Fibroblast of lung (primary cell): ENCODE measurements at places on chromosomes 11 and 22.

- DNase-seq = no peak
Measured at GRCh38 chr22:20545681-20546521, 38.5 kb downstream of the MED15 start.

DNA sequence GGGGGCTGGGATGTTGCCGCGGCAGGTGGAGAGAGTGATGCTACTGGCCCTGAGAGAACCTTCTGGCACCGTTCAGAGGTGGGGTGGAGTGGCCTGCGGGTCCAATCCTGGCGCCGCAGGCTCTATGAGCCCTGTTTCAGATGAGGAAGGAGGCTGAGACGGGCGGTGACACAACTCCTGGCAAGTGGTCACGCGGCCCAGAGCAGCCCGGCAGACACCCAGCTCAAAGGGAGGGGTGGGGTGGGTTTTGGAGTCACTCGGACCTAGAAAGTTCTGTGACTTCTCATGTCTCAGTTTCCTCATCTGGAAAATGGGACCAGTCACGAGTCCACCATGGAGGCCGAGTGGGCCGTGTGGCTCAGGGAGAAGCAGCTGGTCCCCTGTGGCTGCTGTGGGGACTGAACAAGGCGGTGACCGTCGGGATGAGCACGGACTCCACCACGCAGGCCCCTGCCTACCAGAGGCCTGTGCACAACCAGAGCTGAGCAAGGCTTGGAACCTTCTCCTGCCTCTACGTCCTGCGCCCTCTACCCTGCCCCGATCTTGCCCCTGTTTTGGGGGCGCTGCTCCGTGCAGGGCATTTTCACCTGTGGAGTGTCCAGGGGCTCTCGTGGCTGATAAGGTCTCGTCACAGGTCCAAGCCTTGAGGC is 3.7 kb downstream of the TSPO start:
- DNase-seq = no peak

DNA sequence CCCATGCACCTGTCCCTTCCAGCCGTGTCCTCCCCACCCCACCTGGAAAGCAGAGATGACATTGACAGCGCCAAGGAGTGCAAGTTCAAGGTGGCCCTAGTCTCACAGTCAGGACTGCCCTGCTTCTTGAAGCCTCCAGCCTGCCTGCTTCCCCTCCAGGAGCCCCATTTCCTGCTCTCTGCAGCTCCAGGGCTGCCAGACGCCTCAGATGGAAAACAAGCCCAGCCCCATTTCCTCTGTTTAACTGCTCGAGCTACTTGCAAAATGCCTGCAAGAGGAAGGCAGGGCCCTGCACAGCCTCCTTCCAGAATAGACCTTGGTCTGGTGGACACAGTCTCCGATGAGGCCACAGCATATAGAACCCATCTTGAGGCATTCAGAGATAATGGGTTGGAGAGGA is 5.0 kb upstream of the DGKZ start:
- peak; percentile 36 for DNase-seq

- DNase-seq = no peak
Measured at GRCh38 chr11:215581-216037, 8.1 kb downstream of the RIC8A start.

DNA sequence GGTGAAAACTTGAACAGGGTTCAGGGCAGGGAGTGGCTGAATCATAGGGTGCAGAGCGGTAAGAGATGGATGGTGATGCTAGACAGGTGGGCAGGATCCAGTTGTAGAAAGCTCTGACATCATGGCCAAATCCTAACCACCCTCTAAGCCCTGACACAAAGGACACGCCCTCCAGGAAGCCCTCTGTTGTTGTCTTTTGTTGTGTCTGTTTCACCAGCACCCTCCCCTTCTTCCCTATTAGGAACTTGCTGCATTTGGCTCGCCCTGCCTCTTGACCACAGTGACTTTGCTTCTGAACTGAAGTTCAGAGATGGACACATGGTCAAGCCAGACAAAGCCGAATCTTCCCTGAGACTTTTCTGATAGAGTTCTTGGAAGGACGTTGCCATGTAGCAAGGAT is 14.2 kb upstream of the APOL6 start:
- no peak for DNase-seq

- no peak for DNase-seq
Measured at GRCh38 chr11:77003963-77004362, 30.2 kb upstream of the B3GNT6 start.

- DNase-seq = no peak
Measured at GRCh38 chr22:23713696-23714595, 23.1 kb downstream of the RGL4 start.

DNA sequence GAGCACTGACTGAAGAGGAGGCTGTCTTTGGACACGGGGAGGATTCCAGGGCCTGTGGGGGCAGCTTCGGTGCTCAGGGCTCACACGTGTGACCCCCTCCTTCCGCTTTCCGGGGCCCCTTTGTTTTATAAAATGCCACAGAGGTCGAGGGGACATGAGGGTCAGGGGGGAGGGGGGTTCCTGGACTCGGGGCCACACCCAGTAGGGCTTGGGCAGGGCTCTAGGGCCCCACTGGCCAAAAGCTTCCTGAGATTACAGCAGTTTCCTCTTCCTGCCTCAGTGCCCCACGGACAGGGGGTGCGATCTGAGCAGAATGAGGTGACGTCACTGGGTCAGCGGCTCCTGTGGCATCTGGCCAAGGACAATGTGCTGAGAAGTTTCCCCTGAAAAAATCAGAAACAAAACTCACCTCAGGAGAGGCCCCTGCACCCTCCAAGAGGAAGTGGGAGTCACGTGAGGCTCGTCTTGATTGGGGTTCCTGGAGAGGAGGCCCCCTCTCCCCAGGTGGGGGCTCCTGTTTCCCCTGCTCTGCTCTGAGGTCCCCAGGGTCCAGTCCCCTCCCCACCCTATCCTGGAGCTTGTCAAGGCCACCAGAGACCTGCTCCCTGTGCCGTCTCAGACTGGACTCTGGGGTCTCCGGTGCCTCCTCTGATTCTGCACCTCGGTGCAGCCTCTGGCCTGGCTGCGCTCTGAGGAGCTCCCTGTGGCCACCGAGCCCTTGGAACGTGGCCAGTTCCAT is 6.4 kb upstream of the IFITM3 start:
- DNase-seq = peak; percentile 71

DNA sequence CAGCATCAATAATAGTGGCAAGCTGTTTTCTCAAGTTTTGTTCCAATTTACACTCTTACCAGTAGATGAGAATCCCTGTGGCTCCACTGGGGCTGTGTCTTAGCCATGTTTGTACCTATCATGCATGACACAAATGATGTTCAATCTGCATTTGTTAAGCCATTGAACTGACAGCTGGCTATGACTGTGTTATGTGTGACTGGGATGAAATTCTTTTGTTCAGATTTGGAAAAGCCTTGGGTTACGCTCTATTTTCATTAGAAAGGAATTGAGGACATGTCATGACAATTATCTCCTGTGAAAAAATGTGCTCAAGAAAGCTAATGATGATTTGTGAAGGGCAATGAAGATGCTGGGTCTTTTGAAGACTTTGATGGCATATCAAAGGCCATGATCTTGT is 201.8 kb upstream of the LARGE1 start:
- no peak for DNase-seq

- DNase-seq = no peak
Measured at GRCh38 chr22:44968736-44969135, 41.1 kb downstream of the PHF21B start.

DNA sequence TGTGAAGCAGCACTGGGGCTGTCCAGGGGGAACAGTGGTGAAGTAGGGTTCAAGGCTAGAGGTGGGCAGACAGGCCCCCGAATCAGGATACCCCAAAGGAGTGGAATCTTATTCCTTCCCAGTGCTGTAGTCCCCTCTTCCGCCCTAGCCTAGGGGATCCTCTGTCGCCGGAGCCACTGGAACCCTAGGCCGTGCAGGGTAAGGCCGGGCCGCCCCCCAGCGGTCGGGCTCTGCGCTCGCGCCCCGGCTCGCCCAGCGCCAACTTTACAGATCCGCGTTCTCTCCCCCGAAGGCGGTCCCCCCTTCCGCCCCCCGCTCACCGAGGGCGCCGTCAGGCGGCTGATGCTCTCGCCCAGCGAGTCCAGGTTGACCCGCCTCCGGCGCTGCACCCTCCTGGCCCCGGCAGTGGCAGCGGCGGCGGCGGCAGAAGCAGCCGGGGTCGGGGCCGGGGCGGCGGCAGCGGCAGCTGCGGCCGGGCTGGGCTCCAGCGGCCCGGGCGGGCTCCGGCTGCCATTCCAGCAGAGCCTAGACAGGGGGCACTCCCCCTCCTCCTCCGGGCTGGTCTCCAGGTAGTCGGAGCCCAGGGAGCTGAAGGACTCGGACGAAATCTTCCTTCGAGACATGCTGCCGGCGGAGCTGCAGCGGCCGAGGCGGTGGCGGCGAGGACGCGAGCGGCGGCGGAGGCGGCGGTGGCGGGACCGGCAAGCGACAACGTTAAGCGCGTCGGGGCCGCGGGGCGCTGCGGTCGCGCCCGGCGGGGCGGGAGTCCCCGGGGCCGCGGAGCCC is 650 bp downstream of the GUCY1A2 start:
- peak; percentile 54 for DNase-seq

DNA sequence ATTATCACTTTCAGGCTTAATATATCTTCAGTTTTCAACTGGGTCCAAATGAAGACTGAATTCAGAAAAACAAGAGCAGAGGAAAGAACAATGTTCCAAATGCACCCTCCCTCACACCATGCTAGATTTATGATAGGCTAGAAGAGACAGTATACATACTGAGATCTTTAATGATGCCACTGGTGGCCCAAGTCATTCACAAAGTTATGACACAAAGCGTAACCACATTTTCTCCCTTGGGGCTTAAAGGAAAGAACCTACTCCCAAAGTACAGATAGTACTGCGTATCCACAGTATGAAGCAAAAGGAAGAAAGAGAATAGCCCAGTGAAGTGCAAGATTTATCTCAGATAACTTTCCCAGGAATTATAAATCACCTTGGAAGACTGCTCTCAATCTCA is 10.9 kb upstream of the SOX6 start:
- no peak for DNase-seq

DNA sequence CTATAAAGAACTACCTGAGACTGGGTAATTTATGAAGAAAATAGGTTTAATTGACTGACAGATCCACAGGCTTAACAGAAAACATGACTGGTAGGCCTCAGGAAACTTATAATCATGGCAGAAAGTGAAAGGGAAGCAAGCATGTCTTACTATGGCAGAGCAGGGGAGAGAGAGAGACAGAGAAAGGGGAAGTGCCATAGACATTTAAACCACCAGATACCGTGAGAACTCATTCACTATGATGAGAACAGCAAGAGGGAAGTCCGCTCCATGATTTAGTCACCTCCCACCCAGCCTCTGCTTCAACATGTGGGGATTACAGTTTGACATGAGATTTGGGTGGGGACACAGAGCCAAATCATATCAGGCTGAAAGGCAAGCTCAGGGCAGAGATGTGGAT is 327.1 kb upstream of the DDI1 start:
- DNase-seq = no peak

- DNase-seq = no peak
Measured at GRCh38 chr11:34819740-34820482, 96.3 kb downstream of the APIP start.

- no peak for DNase-seq
Measured at GRCh38 chr11:45751430-45751829, 53.5 kb upstream of the SLC35C1 start.

GRCh38 chr11:43874738-43875137 is 5.9 kb upstream of the ALKBH3 start:
- DNase-seq = no peak

DNA sequence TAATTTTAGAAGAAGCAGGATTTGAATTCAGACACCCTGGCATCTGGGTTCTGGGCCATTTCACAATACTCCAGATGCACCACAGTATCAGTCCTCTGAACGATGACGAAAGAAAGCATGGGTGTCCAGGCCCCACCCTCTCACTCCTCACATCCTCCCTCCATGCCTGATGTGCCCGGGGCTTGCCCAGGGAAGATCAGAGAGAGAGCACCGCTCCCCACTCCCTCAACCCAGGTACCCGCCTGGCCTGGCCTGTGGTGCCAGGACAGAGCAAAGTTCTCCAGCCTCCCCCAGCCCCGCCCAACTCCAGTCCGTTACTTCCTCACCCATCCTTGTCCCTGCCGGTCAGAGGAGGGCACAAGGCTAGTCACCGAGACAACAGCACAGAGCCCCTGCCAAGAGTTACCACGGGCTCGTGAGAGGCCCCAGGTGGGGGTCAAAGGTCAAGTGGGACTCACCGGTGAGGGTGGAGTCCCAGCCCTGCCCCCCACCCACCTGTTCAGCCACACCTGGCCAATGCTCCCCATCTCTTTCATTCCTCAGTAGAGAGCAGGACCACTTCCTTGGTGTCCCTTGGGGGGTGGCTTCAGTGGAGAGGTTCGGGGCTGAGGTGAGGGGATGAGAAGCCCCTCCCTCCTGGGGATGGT is 8.1 kb downstream of the BCL9L start:
- peak; percentile 74 for DNase-seq

GRCh38 chr11:61477727-61478148 is 30.8 kb upstream of the LRRC10B start:
- DNase-seq = no peak

GRCh38 chr11:5004424-5005274 is 10.0 kb downstream of the OR51L1 start:
- DNase-seq = peak; percentile 41

- peak; percentile 98 for DNase-seq
Measured at GRCh38 chr11:122186439-122187080, 70.5 kb upstream of the BLID start.

DNA sequence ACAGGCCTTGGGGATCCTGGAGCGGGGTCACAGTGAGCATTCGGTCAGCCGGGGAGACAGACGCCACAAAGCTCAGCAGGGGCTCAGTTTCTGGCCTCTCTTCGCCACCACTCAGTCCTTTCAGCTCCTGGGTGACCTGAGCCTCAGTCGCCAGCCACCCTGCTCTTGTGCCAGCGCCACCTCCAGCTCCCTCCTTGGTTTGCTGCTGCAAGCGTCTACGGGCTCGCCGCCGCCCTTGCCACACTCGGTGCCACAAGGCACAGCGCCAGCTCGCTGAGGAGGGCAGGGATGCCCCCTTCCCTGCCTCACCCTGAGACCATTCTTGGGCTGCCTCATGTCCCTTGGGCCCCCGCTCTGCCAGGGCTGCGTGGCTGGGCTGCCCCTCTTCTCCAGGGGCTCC is 1.5 kb upstream of the EEF1G start:
- no peak for DNase-seq

DNA sequence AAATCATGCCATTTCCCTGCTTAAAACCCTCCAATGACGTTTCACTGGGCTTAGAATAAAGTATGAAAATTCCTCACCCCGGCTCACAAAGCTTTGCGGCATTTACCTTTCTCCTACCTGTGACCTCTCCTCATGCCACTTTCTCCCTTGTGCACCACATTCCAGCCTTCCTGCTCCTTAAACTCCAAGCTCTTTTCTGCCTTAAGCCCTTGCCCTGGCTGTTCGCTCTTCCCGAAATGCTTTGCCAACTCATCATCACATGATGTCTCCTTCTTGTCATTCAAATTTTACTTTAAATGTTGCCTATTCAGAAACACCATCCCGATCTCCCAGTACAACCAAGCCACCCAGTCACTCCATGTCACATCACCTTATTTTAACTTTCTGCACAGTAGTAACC is 2.0 kb downstream of the PLEKHA7 start:
- no peak for DNase-seq

- peak; percentile 94 for DNase-seq
Measured at GRCh38 chr11:124875943-124876817, 10.9 kb downstream of the ROBO3 start.
